Natural killer cell treated with Interleukin-12 subunit alpha and Interleukin-12 subunit beta and Interleukin-15 and Interleukin-18, amount 100 ng/mL, for 72 hours (primary cell): ENCODE measurements at places on chromosomes 7 and 10. TPM values are rescaled to one million over a fixed set of nuclear protein-coding genes. Genes with fewer than 3 reads are reported as not detected.

GRCh38 chr10:132030898-132031463, 34.8 kb upstream of the JAKMIP3 start:
- no peak for DNase-seq
- H3K36me3 ChIP-seq, result no peaks in the 10 kb centered on the region
- no peaks in the 10 kb centered on the region for H3K4me1 ChIP-seq
- H3K4me3 ChIP-seq, result no peak overlapping the region
- H3K27ac ChIP-seq, result no peak overlapping the region

DNA sequence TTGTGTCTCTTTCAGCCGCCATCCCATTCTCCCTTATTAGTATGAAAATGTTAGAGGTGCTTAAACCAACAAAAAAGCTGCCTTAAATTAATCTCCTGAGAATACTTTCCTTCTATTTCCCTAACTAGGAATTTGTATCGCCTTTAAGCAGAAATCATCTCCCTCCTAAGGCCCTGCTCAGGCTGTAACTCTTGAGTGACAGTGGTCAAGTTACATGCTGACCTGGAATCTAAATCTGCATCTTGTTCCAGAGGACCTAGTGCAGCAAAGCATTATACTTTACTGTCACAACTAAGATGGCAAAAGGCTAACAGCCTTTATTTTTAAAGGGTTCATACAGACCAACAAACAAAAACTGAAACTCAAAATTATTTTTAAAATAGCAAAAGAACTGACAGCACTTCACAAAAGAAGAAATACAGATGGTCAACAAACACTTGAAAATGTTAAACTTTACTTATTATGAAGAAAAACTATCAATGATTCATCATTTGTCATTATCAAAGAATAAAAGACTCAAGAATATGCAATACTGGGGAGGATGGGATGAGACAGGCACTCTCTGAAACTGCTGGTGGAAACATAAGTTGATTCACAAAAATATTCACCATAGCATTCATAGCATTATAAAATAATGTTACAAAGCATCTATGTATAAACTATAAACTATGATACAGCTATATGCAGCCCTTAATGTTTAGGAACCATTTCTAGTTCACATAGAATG, 11.0 kb downstream of the CYREN start:
- H3K27me3 ChIP-seq, result no peaks in the 10 kb centered on the region
- peak overlapping the region; percentile 50 for H3K4me3 ChIP-seq
- peak overlapping the region; percentile 95 for H3K27ac ChIP-seq
- peaks cover 69% of the 10 kb centered on the region for H3K4me1 ChIP-seq
- peaks cover 57% of the 10 kb centered on the region for H3K36me3 ChIP-seq
- no peak for DNase-seq

- no peak for DNase-seq
- H3K27ac ChIP-seq, result no peak overlapping the region
Observed at GRCh38 chr7:54483523-54483922, 58.7 kb upstream of the VSTM2A start.

GRCh38 chr7:2158331-2159175, 74.2 kb downstream of the MAD1L1 start:
- H3K4me1 ChIP-seq, result peaks cover 10% of the 10 kb centered on the region
- no peak overlapping the region for H3K27ac ChIP-seq

CYP2C8 gene
- total RNA-seq, result not detected
